ENCODE measurements at places on chromosomes 1 and 21. TPM values are rescaled to one million over a fixed set of nuclear protein-coding genes. Genes with fewer than 3 reads are reported as not detected.

The MAN1C1 gene
- 6.9 TPM for total RNA-seq

The EDEM3 gene
- 60.2 TPM for total RNA-seq

The ABCA4 gene
- 0.25 TPM for total RNA-seq

The CD55 gene
- total RNA-seq, result 3.0 TPM

The OR2C3 gene
- not detected for total RNA-seq
